IPS-NIHi11 (cell line): ENCODE measurements at places on chromosomes 2 and 18.

DNA sequence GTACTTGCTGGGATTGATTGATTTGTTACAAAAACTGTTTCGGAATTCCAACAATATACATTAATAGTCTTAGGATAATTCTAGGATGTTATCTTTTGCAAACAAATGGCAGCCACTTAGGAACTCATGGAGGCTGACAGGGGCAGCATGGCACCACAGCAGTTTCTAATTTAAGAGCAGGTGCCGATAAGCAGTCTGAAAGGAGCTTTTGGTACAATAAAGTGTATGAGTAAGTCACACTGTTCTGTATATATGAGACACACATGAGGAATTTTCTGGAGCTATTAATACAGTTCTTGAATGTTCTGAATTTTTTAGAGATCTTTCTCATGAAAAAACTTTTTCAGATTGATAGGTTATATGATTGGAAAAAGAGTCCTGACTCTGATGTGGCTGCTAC, 52.2 kb downstream of the EIF5B start:
- no peak for DNase-seq

DNA sequence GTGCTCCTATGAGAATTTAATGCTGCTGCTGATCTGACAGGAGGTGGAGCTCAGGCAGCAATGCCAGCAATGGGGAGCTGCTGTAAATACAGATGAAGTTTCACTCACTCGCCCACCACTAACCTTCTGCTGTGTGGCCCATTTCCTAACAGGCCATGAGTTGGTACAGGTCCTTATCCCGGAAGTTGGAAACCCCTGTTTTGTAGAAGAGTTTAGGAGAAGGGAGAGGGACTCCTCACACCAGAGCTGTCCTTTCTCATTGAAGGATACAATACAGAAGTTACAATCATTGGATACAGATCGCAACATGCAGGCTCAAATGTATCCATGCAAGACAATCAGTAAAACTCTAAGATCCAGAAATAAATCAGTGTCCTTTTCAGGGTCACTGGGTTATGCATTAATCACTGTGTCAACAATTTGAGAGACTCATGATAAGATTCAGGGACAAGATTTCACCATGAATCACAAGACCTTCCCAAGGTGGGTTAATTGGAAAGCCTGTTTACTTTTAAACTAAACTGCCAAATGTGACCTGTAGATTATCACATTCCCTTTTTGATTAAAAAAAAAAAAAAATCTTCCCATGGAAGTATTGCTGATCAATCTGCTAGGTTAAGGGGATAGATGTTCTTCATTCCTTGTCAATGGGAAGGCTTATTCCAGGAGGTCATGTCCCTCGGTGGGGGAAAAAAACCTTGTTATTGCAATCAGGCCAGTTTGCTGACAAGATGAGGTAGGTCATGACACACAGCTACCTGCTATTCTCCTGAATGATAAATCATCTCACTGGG, 97.2 kb downstream of the SP100 start:
- DNase-seq, result no peak

DNA sequence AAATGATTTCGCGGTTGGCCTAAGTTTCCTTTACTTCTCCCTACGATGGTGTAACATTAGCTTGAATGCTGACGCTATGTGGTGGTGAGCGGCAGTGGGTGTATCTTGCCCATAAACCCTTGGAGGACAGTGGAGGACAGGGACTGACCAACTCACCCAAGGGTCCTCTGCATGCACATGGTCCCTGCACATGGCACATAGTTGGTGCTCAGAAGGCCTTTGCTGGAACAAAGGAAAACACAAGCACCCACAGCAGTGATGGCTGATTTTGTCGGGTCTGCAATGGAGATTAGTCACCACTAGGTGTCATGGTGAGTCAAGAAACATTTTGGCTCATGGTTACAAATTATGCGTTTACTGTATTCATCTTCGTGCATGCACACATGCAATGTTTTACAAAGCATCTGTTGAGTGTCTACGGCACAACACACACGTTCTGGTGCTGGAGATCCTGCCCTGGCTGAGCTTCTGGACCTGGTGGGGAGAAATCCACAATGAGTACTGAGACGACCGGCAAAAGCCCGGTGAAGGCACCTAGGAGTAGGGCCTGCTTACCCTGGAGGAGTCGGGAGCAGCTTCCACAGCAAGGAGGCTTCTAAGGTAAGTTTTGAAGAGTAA, 44.0 kb downstream of the PDCL3 start:
- DNase-seq, result peak; percentile 71

DNA sequence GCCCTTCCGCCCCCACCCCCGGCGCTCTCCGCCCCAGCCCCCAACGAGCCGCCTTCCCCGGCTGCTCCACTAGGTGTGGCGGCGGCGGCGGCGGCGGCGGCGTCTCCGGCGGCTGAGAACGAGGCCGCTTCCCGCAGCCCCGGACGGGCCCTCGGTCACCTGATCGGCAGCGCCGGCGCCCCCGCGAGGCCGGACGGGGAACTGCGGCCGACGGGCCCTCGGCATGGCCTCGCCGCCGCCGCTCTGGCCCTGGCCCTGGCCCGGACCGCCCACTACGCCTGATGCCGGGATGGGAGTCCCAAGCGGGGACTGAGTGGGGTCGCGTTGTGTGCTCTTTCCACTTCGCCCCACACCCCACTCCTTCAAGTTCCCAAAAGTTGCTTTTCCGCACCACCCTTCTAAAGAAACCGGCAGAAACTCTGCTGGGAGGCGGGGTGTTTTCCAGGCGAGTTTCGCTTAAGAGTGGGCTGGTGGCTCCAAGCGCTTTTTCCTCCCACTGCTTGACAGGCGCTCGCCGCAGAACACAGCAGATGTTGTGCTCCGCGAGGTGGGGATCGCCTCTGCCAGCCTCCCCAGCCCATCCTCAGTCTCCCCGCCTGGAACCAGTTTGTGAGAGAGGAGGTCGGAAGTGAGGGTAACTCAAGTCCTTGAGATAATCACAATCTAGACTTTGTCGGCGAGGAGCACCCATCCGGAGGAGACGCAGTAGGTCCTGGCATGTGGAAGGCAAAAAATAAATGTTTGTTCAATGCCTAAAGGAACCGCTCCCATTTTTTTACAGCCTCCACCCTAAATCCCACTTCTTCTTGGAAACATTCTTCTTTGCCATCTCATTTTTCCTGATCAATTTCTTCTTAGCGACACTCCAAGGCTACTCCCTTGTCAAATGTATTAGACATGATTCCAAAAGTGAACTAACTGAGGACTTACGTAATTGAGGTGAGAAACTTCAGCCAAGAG, at the start of gene NCKAP1:
Gene NCKAP1, minus strand, starts transcription at position 117 of the 960 bp plus-strand sequence. CDS start 358 bp downstream, outside the sequence.
- DNase-seq, result peak; percentile 97

- DNase-seq, result no peak
Observed at GRCh38 chr2:201966691-201967438, 66.8 kb upstream of the FZD7 start.

DNA sequence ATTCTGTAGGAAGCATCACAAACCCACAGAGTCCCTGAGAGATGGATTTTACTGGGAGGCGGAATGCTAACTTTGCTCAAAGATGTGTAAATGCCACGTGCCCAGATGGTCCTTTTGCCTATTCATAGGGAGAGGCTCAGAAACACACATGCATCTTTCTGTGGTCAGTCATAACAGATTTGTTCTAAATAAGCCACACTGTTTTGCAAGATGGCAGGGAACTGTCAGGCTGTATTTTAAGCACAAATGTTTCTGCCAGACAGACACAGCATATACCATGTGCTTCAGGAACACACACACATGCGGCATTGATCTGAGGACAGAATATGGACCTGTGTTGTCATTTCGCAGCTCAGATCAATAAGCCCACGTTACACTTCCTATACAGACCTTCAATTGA, 312.0 kb downstream of the GPD2 start:
- no peak for DNase-seq

DNA sequence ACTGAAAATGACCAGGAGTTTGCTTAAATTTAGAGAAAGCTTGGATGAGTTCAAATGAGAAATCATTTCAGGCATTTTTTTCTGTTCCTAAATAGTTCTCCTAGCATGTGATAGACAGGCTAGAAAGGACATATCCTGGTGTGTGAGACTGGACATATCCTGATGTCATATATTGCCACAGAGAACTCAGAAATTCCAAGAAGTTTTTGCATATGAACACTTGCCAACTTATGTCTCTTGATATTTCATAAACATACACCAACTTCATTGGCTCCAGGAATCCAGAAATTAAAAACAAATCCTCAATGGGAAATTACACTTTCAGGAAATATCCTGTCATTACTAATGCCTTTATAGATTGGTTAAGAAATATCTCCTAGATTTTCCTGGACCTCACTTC, 2.9 kb upstream of the SERPINB4 start:
- no peak for DNase-seq

DNA sequence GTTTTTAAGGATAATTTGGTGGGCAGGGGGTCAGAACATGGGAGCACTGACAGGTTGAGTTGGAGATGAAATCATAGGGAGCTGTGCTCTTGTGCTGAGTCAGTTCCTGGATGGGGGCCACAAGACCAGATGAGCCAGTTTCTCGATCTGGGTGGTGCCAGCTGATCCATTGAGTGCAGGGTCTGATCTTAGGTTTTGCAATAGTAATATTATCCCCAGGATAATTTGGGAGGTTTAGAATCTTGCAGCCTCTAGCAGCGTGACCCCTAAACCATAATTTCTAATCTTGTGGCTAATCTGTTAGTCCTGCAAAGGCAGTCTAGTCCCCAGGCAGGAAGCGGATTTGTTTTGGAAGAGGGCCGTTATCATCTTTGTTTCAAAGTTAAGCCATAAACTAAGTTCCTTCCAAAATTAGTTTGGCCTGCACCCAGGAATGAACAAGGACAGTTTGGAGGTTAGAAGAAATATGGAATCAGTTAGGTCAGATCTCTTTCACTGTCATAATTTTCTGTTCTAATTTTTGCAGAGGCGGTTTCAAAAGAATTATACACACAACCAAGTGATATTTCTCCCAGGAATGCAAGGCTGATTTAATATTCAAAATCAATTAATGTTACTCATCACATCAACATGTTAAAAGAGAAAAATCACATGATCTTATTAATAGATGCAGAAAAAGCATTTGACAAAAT, 23.0 kb downstream of the DBI start:
- no peak for DNase-seq

DNA sequence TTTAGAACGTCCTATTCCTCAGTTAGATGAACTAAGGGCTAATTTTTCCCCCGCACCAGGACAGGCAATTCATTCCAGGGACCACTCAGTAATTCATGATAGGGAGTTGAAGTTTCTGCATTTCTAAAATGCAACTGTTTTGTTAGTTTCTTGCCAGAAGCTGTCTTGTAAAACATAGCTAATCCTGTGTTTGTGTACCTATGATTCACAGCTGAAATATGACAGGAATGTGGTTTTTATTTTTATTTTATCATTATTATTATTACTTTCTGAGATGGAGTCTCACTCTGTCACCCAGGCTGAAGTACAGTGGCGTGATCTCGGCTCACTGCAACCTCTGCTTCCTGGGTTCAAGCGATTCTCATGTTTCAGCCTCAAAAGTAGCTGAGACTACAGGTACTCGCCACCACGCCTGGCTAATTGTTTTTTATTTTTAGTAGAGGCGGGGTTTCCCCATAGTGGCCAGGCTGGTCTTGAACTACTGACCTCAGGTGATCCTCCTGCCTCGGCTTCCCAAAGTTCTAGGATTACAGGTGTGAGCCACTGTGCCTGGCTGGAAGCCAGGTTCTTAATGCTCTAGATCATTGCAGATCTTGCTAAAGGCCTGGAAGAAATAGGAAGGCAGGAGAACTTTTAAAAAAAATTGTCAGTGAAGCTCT, 154.8 kb upstream of the FHL2 start:
- DNase-seq, result no peak

DNA sequence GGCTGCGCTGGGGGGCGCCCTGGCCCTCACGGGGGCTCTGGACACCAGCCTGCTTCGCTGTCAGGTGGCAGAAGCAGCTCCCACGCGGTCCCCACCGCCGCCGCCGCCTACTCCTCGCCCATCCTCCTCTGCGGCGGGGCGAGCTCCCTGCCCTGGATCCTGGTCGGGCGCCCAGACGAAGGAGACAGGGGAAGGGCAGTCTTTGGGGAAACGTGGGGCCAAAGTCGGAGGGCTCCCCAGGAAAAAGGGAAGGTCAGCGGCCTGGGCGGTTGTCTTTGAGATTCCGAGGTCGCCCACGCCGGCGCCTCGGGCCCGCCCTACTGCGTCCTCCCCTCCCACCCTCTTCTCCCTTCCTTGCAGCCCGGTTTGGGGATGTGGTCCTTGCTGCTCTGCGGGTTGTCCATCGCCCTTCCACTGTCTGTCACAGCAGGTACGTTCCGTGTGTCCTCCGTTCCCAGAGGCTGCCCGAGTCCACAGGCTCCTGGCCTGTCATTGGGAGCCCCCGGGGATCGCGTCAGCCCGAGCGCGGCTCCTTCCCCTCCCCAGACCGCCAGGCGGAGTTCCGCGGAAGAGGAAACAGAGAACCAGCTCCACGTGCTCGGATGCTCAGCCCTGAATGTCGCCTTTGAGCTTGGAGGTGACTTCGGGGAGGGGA, 800 bp downstream of the IL1RL2 start:
- DNase-seq, result peak; percentile 56

GRCh38 chr2:171794918-171795317, 99.1 kb downstream of the SLC25A12 start:
- DNase-seq, result no peak

DNA sequence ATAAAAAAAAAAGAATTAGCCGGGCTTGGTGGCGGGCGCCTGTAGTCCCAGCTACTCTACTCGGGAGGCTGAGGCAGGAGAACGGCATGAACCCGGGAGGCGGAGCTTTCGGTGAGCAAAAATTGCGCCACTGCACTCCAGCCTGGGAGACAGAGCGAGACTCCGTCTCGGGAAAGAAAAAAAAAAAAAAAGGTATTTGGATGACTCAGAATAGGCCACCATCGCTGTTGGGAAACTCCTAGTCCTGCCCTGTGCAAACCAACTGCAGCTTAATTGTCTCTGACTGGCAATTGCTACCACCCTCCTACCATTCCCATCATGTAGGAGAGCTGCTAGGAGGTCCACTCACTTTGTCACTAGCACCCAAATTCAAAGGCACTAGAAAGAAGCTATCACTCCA, 43.5 kb downstream of the ATP8B1 start:
- DNase-seq, result no peak

DNA sequence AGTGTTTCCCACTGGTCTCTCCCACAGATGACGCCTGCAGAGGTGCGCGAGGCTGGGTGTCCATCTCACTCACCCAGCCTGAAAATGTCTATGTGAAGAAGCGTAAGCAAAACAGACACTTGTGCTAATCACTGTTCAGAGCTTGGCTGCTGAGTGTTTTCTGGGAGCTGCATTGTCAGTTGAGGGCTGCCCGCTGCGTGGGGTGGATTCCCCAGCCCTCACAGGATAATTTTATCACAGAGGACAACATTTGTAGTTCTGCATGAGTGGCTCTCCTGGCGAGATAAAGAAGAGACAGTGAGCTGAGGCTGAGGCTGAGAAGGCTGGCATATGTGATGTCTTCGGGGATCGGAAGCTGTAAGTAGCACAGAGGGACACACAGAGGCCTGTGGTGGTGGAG, 16.2 kb upstream of the CAPN13 start:
- DNase-seq, result no peak

DNA sequence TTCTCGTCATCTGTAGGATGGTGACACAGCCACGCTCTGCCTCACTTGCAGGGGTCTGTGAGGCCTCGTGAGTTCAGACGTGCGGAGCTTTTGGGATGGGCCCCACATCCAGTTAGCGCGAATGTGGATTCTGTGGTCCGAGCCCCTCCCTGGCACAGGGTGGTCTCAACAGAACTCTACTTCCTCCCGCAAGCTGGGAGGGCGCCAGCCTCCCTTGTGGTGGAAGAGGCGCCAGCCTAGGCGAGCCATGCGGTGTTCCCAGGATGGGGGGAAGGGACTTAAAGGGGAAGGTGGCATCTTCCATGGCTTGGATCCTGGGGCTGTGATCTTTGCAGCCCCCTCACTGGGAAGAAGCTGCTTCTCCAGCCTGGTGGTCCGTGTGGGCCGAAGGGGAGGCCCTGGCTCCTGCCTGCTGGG, 1.4 kb downstream of the SNORC start:
- DNase-seq, result no peak
